Naive thymus-derived CD8-positive, alpha-beta T cell (primary cell): ENCODE measurements at places on chromosomes 11 and 22. TPM values are rescaled to one million over a fixed set of nuclear protein-coding genes. Genes with fewer than 3 reads are reported as not detected.
A peak's percentile ranks its signal among the peaks of the same experiment; 100 is the strongest.

Gene TMEM126B
- total RNA-seq = 47.2 TPM

Gene QSER1
- 10.9 TPM for total RNA-seq

Gene LDHAL6A
- 0.14 TPM for total RNA-seq

Gene SHANK3
- 0.05 TPM for total RNA-seq

Gene OR4C6
- not detected for total RNA-seq

Gene APOL1
- total RNA-seq = 15.3 TPM

Gene RIMBP3C
- 3.2 TPM for total RNA-seq

Gene UPK3A
- total RNA-seq = not detected

Gene HTR3A
- not detected for total RNA-seq

Gene SF1
- total RNA-seq = 1,057 TPM

DNA sequence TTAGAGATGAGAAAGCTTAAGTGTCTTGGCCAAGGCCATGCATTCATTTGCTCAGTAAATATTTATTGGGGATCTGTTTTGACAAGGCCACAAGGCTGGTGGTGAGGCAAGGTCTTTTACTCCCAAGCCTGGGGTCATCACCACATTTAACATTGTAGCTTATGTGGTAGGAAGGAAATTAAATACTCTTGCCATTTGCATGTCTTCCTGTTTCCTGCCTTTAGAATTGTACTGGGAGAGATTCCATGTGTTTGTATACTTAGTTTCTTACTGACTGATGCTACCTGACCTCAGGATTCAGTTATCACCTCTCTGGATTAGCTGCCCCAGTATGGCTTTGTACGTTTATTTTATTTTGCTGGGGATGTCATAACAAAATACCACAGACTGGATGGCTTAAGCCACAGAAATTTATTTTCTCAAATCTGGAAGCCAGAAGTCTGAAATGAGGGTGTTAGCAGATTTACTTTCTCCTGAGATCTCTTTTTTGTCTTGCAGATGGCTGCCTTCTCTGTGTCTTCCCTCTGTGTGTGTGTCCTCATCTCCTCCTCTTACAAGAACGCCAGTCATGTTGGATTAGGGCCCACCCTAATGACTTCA, 44.8 kb downstream of the SPECC1L start:
- no peak for DNase-seq
- no peak overlapping the region for H3K4me3 ChIP-seq
- no peaks in the 10 kb centered on the region for H3K4me1 ChIP-seq

DNA sequence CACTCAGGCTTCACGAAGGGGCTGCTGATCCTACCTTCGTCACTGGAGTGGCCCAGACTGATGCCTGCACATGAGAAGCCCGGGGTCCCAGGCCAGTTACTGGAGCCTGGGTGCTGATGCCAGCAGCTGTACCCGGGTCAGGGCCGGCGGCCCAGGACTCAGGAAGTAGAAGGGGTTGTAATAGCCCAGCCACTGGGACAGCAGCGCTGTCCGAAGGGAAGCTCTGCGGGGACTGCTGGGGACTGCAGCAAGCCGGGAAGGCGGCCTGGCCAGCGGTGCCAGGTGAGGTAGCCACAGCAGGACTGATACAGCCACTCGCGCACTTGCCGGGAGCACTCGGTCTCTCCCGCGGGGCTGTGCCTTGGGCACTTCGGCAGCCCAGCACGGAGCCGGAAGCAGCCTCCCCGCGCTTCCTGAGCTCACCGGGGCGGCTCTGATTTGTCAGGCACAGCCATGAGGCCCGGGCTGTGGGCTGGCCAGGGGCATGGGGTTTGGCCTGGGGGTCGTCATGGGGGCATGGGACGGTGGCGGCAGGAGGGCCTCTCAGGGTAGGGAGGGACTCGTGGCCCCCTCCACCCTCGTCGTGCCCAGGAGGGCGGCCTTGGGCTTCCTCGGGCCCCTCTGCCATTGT, 13.9 kb upstream of the OR8K1 start:
- no peaks in the 10 kb centered on the region for H3K27me3 ChIP-seq
- H3K27ac ChIP-seq = no peak overlapping the region
- H3K4me1 ChIP-seq = no peaks in the 10 kb centered on the region
- H3K4me3 ChIP-seq = no peak overlapping the region
- no peak for DNase-seq

DNA sequence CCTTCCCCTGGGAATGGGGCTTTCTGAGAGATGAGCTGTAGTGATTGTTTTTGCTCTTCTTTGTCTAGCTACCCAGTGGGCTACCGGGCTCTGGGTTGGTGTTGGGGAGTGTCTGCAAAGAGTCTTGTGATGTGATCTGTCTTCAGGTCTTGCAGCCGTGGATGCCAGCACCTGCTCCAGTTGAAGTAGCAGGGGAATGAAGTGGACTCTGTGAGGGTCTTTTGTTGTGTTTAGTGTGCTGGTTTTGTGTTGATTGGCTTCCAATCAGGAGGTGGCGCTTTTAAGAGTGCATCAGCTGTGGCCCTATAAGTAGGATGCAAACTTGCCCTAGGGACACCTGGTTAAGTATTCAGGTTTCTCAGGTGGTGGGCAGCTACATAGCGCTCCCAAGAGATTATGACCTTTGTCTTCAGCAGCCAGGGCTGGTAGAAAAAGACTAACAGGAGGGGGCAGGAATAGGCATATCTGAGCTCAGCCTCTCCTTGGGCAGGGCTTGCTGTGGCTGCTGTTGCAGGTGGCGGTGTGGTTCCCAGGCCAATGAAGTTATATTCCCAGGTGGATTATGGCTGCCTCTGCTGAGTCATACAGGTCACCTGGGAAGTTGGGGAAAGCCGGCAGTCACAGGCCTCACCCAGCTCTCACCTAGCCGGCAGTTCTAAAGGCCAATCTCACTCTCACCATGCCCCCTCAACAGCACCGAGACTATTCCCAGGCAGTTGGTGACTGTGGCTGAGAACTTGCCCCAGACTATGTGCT, 315.7 kb upstream of the C11orf87 start:
- no peaks in the 10 kb centered on the region for H3K36me3 ChIP-seq
- no peak for DNase-seq
- no peak overlapping the region for H3K27ac ChIP-seq
- H3K27me3 ChIP-seq = peaks cover 19% of the 10 kb centered on the region

DNA sequence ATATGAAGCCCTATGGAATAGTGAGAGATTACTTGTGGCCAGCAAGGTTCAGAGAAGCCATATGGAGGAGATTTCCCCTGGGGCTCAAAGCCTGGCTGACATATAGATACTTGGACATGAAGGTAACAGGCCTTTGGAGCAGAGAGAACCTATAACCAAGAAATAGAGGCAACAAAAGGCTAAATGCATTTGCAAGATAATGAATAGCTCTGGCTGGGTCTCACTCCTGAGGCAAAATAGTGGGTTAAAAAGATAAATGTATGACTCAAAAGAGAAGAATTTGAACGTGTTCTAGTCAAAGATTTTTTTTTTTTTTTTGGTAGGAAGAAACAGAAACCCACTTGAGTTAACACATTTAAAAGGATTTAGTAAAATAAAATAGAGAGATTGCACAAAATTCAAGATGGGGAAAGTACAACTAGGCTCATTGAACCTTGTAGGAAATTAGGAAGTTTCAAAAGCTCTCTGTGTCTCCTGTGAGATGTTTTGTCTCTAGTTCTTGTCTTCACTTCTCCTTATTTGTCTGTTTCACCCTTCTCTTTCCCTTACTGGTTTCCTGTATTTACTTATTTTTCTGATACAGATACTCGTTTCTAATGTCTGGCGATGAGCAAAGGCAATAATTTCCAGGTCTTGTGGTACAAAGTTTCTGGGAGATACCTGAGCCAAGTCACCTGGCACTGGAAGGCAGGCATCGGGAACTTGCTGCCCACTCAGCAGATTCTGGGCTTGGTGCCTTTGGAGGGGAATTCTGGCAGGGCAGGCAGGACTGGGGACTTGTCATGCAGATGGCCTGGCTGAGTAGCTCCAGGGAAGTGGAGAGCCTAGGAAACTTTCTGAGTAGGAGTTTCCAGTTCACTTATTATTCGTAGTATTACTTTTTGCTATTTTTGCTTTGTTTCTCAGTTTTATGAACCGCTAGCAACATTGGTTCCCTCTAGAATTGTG, 49.2 kb upstream of the SESN3 start:
- no peak overlapping the region for H3K27ac ChIP-seq
- H3K4me3 ChIP-seq = no peak overlapping the region
- no peaks in the 10 kb centered on the region for H3K27me3 ChIP-seq

GRCh38 chr11:85710917-85711316, 24.9 kb upstream of the CCDC89 start:
- H3K27ac ChIP-seq = no peak overlapping the region
- no peaks in the 10 kb centered on the region for H3K27me3 ChIP-seq
- H3K4me1 ChIP-seq = no peaks in the 10 kb centered on the region
- H3K36me3 ChIP-seq = peaks cover 26% of the 10 kb centered on the region
- no peak for DNase-seq
- H3K4me3 ChIP-seq = no peak overlapping the region

DNA sequence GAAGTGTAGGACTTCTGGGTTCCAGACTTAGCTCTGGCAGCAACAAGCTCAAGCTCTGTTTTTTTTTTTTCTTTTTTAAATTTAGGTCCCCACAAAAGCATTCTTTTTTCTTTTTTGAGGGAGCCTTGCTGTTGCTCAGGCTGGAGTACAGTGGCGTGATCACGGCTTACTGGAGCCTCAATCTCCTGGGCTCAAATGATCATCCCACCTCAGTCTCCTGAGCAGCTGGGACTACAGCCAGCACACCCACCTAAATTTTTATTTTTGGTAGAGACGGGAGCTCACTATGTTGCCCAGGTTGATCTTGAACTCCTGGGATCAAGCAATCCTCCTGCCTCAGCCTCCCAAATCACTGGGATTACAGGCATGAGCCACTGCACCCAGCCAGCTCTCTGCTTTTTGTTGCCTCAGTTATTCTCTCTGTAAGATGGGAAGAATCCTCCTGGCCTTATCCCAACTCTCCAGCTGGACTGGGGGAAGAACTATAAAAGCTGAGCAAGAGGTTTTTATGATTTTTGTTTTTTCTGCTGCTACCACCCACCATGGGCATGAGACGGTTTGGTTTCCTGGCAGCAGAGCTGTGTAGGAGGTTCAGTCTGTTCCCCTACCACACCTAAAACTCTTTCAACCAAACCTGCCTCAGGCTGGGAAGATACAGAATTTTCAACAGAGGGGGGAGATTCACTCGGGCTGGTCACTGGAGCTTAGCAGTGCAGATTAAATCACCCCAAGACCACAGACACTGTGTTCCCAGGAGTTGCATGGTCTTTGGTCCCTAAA, 11.6 kb upstream of the MTFP1 start:
- no peak for DNase-seq
- peaks cover 68% of the 10 kb centered on the region for H3K4me1 ChIP-seq
- H3K27ac ChIP-seq = peak overlapping the region; percentile 90
- no peaks in the 10 kb centered on the region for H3K27me3 ChIP-seq
- peak overlapping the region; percentile 75 for H3K4me3 ChIP-seq

DNA sequence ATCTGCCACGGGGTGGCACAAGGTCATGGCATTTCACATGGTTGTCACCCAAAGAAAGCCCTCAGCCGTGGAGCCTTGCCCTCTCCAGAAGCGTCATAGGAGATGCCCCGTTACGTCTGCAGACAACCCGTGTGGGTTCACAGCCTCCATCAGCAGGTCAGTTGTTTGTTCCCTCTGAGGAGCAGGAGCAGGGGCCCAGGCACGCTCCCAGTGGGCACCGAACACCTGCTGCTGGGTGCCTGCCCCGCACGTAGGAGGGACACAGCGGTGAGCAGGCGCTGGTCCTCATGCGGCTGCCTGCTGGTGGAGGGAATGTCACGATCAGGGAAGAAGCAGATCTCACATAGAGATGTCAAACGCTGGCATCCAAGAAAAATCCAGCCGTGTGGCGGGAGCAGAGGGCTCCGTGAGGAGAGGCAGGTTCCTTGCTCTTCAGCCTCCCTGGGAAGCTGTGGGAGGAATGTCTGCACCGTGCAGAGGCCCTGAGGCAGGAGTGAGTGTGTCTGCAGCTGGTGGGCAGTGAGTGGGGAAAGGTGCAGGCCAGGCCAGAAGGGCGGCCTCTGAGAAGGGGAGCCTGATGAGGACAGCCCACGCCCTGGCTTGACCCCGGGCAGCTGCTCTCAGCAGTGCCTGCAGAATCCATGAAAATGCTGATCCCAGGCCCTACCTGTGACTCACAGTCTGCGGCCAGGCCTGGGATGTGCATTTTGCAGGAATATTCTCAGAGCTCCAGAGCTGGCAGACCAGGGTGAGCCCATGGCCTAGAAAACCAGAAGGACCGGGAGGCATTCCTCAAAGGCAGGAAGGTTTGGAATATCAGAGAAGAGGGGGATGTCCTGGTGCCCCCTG, 36.4 kb upstream of the TH start:
- DNase-seq = peak; percentile 8
- H3K4me3 ChIP-seq = no peak overlapping the region
- no peak overlapping the region for H3K27ac ChIP-seq
- H3K4me1 ChIP-seq = no peaks in the 10 kb centered on the region
- no peaks in the 10 kb centered on the region for H3K36me3 ChIP-seq
- no peaks in the 10 kb centered on the region for H3K27me3 ChIP-seq

- no peak overlapping the region for H3K4me3 ChIP-seq
- DNase-seq = no peak
- no peaks in the 10 kb centered on the region for H3K27me3 ChIP-seq
Measured at GRCh38 chr11:85495918-85496317, 131.2 kb downstream of the DLG2 start.
